ENCODE measurements at places on chromosomes 6 and 20.

GRCh38 chr20:60001108-60001507 lies 42.9 kb downstream of the CDH26 start:
- no peak for DNase-seq

- no peak for DNase-seq
Observed at GRCh38 chr6:82862543-82862942, 203.1 kb downstream of the UBE3D start.

DNA sequence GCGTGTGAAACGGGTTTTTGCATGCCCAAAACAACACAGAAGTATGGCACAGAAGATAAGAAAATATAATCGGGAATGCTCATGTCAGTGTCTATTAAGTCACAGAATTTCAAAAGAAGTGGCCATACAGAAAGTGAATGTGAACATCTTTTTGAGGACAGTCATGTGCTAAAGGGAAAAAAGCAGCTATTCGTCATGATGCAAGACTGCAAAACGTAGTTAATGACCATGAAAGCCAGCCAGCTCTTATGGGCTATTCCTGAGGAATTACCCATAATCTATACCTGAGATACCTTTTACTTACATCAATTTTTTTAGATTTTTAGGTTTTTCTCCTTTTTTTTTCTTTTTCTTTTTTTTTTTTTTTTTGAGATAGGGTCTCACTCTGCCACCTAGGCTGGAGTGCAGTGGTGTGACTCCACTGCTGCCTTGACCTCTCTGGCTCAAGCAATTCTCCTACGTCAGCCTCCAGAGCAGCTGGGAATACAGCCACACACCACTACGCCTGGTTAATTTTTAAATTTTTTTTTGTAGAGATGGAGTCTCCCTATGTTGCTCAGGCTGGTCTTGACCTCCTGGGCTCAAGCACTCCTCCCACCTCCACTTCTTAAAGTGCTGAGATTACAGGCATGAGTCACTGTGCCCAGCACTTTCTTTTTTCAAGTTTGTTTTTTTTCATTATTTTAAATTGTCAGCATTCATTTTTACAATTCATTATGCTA lies 18.1 kb upstream of the ZBP1 start:
- DNase-seq = no peak

- DNase-seq = no peak
Observed at GRCh38 chr6:38322138-38322537, 317.6 kb downstream of the BTBD9 start.

GRCh38 chr20:49657118-49657901 lies 56.4 kb downstream of the B4GALT5 start:
- DNase-seq = no peak

DNA sequence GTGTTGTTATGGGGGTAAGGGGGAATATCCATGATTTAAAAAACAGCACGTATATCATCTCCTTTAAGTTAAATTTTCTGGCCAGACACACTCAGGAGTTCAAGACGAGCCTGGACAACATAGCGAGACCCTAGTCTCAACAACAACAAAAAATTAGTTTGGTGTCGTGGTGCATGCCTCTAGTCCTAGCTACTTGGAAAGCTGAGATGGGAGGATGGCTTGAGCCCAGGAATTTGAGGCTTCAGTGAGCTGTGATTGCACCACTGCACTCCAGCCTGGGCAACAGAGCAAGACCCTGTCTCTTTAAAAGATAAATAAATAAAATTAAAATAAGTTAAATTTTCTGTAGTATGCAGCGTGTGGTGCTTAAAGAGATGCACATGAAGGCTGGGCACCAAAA lies 31.5 kb upstream of the SRSF6 start:
- no peak for DNase-seq

DNA sequence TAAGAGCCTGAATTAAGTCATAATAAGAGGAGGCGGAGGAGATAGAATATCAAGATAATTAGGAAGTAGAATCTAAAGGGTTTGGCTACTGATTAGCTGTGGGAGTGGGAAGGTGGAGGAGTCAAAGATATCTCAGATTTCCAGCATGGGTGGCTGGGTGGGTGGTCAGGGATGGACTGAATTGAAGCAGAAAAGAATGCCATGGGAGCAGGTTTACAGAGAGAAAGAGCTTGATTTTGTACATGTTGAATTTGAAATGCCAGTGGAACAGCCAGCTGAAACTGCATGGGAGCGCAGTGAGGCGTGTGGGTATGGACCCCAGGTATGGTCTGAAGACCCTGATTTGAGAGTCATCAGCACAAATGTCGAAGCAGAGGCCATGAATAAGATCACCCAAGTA lies 1.4 kb upstream of the HLA-DMA start:
- DNase-seq = no peak

DNA sequence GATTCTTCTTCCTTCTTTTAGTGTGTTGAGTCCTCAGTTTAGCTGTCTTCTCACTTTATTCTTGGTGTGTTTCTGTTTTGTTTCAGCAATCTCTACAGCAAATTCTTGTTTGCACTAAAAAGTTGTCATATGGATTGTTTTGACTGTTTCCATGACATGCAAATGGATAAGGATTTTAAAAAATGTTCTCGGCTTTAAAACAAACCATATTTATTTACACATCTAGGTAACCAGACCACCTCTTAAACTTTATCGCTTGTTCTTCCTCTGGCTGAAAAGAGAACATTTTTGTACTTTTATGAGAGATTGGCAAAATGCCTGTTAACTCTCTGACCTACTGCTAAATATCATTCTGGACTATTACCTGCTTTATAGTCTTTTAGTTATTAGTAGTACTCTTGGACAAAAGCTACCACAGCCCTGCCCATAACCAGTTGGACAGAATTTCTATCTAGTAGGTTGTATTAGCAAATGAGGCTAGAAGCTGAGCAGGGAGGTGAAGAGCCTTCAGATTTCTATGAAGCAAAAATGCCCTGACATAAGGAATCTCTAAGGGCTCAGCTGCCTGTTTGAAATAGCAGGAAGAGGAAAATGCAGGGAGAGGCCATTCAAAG lies 268.3 kb downstream of the CD109 start:
- DNase-seq = no peak

- DNase-seq = no peak
Observed at GRCh38 chr6:114739656-114740055, 396.8 kb upstream of the HS3ST5 start.

DNA sequence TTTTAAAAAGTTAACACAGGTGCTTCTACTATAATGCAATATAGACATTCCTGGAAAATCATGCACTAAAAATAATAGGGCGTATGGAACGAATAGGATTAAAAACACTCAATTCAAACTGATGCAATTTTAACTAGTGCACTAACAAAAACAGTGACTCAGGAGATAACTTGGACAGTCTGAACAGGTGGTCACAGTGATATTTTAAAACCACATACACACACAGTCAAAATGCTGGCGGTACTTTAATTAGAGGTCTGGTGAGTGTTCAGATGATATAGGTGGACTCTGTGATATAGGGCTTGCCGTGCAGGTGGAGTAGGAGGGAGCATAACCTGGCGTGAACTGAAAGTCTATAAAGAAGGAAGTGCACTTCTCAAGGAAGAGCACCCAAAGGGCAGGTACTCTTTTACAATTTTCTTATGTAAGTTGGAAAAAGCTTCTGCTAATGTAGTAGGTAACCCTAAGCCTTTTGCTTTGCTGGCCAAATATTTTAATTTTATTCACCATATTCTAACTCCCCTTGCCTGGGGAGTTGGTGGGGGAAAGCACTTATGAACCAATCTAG lies 41.9 kb upstream of the PLN start:
- no peak for DNase-seq

GRCh38 chr20:5044075-5044620 lies 42.8 kb upstream of the SLC23A2 start:
- DNase-seq = no peak

Data from activated CD8-positive, alpha-beta memory T cell treated with anti-CD3 and anti-CD28 coated beads for 1 hour (primary cell).